DND-41 (cell line): ENCODE measurements at places on chromosomes 5 and 9.

DNA sequence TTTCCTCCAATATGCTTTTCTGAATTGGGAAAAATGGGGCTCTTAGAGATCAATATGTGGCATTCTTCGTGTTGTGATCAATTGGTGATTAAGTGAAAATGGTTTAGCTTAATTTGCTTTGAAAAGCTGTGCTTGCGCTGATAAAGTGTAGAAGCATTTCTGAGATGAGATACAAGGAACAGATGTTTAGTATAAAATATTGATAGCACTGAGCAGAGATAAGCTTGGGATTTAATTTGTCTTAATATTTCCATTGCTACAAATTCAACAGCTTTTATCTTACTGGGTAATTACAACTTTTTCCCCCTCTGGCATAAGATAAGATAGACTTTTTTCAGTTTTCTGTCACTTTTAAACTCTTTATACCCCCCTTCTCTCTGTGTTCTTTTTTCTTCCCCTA is 2204.9 kb upstream of the WWC1 start:
- no peak for DNase-seq

GRCh38 chr9:121298689-121299466 is 30.9 kb downstream of the GSN start:
- no peak for DNase-seq

- DNase-seq = no peak
Measured at GRCh38 chr5:11311272-11311671, 550.2 kb upstream of the DAP start.

GRCh38 chr5:2602451-2603271 is 148.8 kb downstream of the IRX2 start:
- no peak for DNase-seq
